ENCODE measurements at places on chromosomes 12 and 14.

DNA sequence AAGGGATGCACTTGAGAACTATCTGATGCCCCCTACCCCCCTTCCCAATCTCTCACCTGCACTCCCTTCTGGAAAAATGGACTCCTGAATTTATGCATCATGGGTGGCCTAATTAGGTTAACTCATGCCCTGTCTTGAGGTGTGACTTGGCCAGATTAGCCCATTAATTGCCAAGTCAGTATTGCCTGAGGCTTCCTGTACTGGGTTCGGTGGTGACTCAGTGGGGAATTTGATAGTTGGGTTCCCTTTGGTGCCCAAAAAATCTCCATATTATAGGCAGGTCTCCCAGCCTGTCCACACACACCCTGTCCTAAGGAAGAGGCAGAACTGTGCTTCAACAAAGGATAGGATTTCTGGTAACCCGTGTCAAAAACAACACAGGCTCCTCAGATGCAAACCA lies 146.1 kb downstream of the CHST11 start:
- no peak for DNase-seq

DNA sequence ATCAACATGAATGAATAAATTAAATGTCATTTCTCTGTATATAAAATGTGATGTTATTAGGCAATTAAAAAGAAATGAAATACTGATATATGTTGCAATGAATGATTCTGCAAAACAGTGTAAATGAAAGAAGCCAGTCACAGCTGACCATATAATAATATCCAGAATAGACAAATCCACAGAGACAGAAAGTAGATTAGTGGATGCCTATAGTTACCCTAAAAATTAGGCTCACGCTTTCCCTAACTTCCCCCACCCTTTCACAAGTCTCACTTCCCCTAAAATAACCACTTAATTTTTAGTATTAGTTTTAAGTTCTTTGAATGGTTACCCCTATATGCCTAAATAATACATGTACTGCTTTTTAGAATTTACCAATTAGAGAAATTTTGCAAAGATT lies 348.9 kb upstream of the FAR2 start:
- DNase-seq = no peak

DNA sequence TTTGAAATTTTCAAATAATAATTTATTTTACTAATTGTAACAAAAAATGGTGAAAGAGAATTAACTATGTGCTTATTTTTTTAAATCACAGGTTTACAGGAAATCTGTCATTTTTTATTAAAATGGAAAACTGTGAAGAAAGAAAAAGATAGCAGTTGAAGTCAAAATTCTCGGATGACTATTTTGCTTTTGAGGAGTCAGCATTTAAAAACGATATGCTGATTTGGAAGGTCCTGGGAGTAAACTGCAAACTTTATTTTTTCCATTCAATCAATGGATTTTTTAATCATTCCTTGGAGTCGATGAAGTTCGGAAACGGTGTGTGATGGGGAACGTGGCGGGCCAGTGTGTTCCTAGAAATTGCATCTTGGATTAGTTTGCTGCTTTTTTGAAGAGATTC lies 258.9 kb upstream of the NAV3 start:
- DNase-seq = no peak

DNA sequence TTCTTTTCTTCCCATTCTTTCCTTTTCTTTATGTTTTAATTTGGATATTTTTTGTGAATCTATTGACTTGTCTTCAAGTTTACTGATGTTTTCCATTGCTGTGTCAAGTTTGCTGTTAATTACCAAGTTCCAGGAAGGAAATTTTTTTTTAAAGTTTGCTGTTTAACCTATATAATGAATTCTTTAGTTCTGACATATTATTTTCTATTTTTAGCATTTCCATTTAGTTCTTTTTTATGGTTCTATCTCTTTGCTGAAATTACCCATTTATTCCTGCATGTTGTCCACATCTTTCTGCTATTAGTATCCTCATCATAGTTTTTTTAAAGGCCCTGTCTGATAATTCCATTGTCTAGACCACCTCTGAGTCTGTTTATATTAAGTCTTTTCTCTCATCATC lies 27.8 kb downstream of the KLHDC1 start:
- DNase-seq = no peak

DNA sequence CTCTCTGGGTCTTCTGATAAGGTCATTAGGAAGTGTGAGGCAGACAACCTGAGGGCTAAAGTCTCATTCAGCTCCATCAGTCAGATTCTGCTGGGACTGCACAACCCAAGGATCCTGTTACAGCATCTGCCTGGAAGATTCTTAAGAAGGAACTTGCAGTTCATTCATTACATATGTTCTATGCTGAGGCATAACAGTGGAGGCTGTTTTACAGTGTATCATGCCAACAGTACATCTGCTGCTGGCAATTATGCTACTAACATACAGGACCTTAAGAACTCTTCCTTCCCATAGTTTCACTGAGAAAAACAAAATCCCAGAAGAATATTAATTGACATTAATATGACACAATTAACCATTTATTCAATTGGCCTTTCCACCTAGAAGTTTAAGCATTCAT lies 968.6 kb downstream of the DIO2 start:
- DNase-seq = no peak

- DNase-seq = no peak
Observed at GRCh38 chr12:25388183-25388582, 137.5 kb upstream of the KRAS start.

- DNase-seq = no peak
Observed at GRCh38 chr12:120075034-120075616, 41.4 kb downstream of the RAB35 start.

DNA sequence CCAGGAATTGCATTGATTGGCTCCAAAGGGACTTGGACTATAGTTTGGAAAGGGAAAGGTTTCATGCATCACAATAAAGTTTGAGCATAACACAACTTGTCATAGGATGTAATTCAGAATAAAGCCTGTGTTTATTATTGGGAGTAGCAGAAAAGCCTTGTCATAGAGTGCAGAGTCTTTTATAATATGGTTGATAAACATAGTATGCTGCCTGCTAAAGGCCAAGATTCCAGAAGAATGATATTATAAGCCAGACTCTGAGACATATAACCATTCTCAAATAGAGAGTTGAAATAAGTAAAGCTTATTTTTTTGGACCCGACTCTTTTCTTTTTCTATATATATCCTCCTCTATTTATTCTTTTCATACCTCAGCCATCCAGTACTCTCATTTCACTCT lies 207.3 kb downstream of the LRIG3 start:
- DNase-seq = no peak

DNA sequence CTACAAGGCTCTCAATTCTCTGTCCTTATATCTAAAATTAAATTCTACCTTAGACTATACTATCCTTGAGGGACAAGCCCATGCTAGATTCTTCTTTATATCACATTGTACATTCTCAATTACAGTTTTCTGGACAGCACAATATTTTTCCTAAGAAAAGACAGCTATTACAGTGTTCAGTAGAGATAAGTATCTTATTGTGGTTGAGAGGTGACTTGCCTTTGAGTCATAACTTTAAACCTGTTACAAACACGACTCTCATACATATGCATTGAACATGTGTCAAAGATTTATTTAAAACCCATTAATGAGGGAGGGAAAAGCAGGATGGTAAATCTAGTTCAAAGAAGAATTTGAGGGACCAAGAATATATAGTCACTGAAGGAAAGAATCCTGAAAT lies 61.1 kb downstream of the TPH2 start:
- DNase-seq = no peak

DNA sequence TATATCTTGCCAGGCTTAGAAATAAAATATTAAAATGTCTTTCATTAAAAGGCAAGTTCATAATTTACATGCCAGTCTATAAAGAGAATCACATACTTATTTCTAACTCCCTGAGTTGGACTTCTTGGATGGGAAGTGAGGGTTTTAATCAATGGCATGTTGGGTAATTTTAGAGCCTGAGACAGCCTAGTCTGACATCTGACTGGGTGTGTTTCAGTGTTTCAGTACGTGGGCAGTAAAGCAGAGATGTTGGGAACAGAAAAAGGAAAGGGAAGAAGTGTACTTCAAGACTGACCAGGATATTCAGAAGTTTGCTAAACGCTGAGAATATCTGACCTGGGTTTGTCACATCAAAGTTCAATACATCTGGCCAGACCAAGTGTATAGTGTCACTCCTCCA lies 171.8 kb downstream of the BTG1 start:
- DNase-seq = no peak

GRCh38 chr12:132477703-132478432 lies 12.1 kb upstream of the FBRSL1 start:
- no peak for DNase-seq

DNA sequence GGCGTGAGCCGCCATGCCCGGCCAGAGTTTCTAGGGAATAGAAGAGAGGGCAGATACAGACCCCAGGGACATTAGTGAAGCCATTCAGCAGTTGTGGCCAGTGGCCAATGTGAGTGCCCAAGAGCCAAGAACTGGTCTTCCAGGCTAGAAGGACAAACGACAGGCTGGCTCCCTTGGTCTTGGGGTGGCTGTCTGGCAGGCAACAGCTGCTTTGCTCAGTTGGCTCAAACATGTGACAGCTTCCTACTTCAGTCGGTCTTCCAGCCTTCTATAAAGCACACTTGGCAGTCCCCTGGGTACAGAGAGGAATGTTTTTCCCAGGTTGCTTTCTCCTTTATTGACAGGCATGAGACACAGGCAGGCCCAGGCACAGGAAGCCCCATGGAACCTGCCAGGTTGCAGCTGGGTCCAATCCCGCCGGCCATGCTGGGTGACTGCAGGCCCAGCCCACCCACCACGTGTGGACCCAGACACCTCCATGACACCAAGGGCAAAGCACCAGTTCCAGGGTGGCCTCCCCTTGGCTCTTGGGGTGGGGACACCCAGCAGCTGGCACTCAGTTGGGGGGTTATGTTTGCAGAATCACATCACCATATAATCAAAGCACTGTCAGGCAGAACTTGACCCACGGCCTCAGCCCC lies 15.4 kb downstream of the CHGA start:
- DNase-seq = no peak
